ENCODE measurements at places on chromosomes 5 and 9.

GRCh38 chr5:55558484-55558883 is 23.7 kb upstream of the PLPP1 start:
- DNase-seq = no peak

DNA sequence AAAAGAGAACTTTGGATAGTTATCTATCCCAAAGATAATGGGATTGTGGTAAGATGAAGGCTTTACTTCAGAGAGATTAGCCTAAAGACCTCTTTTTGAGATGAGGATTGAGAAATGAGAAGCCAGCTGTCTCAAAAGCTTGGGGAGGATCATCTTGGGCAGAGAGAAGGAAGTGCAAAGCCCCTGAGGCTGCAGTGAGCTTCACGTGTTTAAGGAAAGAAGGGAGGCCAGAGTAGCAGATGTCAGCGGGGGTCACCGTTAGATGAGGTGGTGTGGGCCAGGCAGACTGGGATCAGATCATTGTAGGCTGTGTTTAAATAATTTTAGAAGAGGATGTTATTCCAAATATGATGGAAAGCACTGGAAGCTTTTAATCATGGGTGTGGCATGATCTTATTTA is 270.1 kb downstream of the ARHGEF28 start:
- no peak for DNase-seq

GRCh38 chr5:151880324-151880723 is 44.3 kb downstream of the GLRA1 start:
- DNase-seq = no peak

GRCh38 chr9:4678679-4679267 is 596 bp upstream of the CDC37L1 start:
- peak; percentile 53 for DNase-seq

GRCh38 chr9:6793203-6793602 is 35.4 kb downstream of the KDM4C start:
- no peak for DNase-seq

DNA sequence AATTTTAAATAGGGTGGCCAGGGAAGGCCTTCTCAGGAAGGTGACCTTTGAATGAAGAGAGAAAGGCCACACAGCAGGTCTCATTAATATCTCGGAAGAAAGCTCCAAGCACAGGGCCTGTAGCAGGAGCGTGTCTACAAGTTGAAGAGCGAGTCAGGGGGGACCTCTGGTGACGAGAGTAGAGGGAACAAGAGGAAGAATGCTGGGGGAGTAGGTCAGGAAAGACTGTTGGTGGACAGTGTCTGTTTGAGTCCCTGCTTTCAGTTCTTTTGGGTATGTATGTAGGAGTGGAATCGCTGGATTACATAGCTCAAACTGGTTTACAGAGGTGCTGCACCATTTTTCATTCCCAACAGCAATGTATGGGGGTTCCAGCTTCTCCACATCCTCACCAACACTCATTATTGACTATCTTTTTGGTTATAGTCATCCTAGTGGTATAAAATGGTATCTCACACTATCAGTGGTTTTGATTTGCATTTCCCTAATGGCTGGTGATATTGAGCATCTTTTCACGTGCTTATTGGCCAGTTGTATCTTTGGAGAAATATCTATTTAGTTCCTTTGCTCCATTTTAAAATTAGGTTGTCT is 55.8 kb downstream of the NUP214 start:
- DNase-seq = no peak

GRCh38 chr9:93589688-93590087 is 13.3 kb downstream of the PHF2 start:
- no peak for DNase-seq

DNA sequence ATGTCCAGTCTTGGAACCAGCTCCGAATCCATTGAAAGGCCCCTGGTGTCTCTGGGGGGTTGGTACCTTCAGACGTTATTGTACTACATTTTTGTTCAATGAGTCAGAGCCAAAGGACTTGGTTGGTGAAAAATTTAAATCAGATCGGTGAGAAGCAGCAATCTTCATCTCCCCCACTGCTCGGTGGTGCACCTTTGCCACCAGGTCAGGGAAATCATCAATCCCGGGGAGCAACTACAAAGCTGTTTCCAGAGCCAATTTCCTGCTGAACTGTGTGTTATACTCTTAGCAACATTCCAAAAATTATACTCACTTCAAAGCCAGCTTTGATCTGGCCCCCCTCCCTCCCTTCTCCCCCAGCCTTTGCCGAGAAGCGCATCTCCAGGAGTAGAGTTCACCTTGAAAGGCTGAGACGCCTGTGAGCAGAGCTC is 375.2 kb upstream of the WWC1 start:
- no peak for DNase-seq

DNA sequence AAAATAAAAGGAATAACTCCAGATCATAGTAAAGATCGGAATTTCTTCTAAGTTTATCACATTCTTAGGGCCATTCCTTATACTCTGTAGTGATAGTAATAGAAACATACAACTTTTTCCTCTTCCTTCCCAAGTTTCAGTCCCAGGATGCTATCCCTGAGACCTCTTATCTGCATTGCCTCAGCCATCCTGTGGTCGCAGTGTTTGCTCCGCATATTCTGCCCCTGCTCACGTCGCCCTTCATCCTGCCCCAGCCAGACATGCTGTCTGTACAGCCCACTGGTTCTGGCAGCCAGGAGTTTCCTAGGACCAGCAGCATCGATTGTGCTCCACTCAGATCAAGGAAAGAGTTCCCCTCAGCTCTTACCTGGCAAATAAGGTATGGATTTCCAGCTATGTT is 132.7 kb upstream of the ERCC6L2 start:
- no peak for DNase-seq

DNA sequence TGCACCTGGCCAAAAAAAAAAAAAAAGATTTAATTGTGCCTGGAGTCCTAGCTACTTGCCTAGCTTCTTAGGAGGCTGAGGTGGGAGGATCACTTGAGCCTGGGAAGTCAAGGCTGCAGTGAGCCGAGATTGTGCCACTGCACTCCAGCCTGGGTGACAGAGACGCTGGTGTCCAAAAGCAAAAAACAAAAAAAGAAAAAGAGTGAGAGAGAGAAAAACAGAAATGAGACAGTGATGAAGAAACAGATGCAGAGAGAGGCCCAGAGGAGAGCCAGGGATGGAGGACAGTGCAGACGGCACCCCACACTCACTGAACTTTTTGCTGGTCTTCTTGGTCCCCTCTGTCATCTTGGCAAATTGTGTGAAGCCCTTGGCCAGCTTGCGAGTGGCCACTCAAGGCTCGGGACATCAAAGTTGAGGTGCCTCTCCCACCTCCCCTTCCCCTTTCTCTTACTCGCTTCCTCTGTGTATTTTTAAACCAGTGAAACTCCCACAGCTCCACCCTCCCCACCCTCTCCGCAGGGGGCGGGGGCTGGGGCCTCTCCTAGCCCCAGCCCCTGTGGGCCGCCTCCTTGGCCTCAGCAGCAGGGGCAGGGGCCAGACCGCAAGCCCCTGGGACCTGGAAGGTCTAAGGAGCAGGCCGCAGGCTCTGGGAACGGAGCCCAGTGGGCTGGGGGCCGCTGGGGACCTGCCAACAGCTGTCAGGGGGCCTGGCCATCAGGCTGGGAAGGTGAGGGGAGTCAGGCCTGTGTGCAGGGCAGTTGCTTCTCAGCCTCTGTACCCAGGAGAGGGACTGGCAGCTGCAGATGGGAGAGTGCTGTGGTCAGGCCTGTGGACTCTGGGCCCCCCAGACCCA is at the start of gene SH2D3C:
TSS of gene SH2D3C (minus strand) at position 387 of the 856 bp plus-strand sequence. CDS start at position 348, 39 bp downstream.
- DNase-seq = peak; percentile 56

DNA sequence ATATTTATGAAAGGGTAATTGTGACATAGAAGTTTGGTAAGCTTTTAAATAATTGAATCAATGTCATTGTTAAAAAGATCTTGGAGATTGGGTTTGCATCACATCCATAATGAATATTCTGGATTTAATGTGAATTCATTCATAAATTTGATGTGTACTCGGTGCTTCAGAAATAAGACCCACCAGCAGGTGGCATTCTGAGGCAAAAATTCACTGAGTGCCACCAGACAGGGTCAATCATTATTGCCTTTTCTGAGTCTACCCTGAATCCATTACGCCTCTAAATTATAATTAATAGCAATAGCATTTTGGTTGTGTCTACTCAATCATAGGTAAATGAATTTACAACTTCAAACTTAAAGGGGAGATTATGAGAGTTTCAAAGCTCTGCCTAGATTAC is 1.0 kb downstream of the TRPC7 start:
- no peak for DNase-seq

- no peak for DNase-seq
Measured at GRCh38 chr9:114172981-114173833, 17.9 kb downstream of the COL27A1 start.

DNA sequence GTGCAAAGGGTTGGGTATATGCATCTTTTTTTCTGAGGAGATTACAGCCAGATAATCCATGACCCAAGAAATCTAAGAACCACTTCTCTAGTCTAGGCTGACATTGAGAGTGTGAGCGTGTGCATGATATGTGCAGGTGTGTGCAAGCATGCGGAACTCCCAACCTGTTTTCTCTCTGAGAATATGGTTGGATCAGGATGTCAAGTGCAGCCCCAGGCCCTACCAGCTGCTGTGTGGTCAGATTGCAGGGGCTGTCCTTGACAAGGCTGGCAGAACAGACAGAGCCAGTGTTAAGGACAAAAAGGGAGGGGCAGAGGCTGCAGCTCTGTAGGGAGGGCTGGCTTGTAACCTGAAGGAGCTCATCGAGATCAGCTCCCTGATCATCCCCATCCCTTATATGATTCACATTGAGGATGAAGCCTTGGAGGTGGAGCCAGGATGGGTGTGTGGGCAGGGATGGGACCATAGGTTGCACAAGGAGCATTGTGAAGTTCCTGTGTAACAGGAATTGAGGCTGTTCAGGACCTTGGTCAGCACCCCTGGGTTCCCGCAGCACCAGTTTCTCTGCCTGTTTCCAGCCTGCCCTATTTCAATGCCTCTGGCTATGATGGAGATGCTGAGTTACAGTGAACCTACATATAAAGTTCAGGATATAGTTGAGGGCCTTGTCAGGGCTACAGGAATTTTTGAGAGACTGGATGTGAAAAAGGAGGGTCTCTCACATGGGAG is 52.6 kb upstream of the ARAP3 start:
- peak; percentile 13 for DNase-seq

- DNase-seq = no peak
Measured at GRCh38 chr9:131051592-131052517, 42.9 kb downstream of the LAMC3 start.

GRCh38 chr9:20054734-20055133 is 265.9 kb upstream of the SLC24A2 start:
- DNase-seq = no peak

- DNase-seq = no peak
Measured at GRCh38 chr5:131943916-131944315, 1.5 kb downstream of the MEIKIN start.

DNA sequence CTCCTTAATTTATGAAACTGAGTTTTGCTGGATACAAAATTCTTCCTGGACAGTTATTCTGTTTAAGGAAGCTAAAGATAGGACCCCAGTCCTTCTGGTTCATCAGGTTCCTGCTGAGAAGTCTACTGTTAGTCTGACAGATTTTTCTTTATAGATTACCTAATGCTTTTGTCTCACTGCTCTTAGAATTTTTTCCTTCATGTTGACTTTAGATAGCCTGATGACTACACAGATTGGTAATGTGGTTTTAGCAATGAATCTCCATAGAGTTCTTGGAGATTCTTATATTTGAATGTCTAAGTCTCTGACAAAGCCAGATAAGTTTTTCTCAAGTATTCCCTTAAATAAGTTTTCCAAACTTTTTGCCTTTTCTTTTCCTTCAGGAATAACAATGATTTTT is 419.7 kb downstream of the CDH10 start:
- DNase-seq = no peak

DNA sequence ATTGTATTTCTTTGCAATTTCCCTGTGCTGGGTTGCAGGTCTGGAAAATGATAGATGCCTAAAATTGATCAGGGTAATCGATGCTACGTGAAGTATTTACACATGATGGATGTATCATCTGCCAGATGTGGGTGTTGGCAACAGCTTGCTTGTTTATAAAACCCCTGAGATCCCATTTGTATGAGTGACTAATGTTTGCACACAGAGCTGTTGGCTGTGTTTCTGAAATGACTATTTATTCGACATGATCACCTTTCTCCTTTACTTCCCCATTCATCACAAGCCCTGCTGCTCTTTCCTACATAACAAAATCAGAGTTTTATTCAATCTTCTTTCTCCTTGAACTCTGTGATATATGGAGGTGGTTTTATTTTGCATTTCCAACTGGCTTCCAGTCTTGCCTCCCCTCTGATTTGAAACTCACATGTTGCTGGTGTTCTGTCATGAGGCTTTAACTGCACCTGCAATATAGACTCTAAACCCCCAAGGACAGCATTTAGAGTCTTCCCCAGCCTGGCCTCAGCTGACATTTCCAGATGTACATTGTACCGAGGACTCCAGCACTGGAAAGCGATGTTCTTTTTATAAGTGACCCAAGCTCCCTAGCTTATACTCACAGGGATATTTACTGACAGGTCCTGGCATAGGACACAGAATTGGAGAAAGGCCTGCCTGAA is 50.7 kb upstream of the SHB start:
- no peak for DNase-seq

DNA sequence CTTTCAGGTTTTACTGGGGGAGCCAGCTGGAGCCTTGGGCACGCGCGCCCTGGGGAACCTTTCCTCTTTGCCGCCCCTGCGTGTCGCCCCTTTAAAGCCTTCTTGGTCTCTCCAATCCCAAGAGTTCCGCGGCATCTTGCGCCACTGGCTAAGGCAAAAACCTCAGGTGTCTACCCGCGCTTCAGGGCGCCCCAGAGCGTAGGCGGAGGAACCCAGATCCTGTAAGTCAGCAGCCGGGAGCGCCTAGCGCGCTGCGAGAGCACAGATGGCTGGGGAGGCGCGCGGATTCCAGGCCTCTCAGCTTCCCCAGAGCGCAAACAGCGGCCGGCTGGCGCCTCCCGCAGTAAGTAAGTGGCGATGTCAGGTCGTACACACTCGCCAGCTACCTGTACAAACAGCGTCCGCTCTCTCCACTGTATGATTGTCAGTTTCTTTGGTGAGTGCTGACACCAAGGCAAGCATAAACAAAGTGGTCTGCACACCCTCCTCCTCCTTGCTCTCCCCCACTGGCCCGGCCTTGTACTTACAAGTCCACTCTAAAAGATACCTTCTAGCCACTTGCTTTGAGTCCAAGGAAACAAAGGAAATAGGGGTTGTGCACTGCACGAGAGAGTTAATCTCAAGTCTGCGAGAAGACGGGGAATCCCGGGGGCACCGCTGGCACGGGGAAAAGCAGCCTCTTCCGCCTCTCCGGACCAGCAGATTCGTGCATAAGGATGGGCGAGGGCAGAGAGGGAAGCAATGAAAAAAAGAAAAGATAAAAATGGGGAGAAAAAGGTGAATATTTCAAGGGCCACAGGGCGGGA is 2.9 kb downstream of the HTR1A start:
- no peak for DNase-seq

- no peak for DNase-seq
Measured at GRCh38 chr9:88604836-88605511, 70.0 kb downstream of the NXNL2 start.

DNA sequence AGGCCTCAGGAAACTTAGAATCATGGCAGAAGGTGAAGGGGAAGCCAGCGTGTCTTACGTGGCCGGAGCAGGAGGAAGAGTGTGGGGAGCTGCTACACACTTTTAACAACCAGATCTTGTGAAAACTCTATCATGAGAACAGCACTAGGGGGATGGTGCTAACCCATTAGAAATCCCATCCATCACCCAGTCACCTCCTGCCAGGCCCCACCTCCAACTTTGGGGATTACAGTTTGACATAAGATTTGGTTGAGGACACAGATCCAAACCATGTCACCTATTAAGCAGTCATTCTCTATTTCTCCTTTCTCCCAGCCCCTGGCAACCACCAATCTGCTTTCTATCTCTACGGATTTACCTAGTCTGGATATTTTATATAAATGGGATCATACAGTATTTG is 26.9 kb downstream of the PBX3 start:
- no peak for DNase-seq
